ENCODE measurements at places on chromosomes 12 and 14. TPM values are rescaled to one million over a fixed set of nuclear protein-coding genes. Genes with fewer than 3 reads are reported as not detected.

RBP5 gene
- polyA plus RNA-seq = 0.15 TPM

DNA sequence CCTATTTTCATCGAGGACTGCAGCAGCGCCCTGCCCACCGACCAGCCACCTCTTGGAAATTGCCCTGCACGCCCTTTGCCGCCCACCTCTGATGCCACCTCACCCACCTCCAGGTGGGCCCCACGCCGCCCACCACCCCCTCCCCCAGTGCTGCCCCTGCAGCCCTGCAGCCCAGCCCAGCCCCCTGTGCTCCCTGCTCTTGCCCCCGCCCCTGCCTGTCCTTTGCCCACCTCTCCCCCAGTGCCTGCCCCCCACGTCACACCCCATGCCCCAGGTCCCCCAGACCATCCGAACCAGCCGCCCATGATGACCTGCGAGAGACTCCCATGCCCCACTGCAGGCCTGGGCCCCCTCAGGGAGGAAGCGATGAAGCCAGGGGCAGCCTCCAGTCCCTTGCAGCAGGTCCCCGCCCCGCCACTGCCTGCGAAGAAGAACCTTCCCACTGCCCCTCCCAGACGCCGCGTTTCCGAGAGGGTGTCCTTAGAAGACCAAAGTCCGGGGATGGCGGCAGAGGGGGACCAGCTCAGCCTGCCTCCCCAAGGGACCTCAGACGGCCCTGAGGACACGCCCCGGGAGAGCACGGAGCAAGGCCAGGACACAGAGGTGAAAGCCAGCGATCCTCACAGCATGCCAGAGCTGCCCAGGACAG is 96.5 kb downstream of the LGMN start:
- no peak for DNase-seq

DNA sequence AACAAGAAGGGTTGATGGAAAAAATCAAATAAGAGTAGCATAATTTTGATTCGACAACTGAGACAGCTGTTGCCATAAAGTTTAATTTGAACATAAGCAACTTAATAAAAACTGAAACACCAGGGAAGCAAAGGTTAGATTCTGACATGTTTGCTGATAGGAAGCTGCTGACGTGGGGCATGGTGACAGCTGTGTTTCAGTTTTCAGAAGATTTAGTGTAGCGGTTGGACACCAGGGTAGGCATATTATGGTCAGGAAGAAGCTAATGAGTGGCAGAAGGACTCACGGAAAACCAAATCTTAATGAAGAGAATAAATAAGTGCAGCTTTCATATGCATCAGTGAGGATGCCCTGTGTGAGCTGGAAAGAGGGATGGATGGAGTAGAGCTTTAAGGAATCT is 336.7 kb upstream of the RPL10L start:
- no peak for DNase-seq

SLC22A17 gene
- polyA plus RNA-seq = 36.0 TPM
